ENCODE measurements at places on chromosomes 6 and 20.

- DNase-seq = no peak
Measured at GRCh38 chr20:48489046-48489463, 338.7 kb downstream of the PREX1 start.

GRCh38 chr6:7933794-7934193 lies 23.2 kb upstream of the TXNDC5 start:
- DNase-seq = no peak

GRCh38 chr20:23083553-23084220 lies 2.4 kb downstream of the CD93 start:
- no peak for DNase-seq

DNA sequence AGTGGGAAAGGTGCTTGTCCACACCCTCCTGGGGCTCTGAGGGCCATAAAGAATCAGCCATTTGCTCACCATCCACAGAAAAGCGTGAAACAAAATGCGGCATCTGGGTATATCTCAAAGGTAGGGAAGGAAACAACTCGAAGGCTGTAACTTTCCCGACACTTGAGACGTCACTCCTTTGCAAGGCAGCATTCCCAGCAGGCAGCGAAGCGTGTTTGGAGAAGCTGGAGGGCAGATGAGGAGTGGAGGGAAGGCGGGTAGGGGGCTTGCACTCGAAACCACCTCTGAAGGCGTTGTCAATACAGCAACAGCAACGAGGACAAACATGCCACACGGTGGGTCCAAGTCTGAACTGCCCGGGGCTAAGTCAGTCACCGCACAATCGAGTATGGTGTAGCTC lies 98.4 kb downstream of the FOXC1 start:
- DNase-seq = no peak

DNA sequence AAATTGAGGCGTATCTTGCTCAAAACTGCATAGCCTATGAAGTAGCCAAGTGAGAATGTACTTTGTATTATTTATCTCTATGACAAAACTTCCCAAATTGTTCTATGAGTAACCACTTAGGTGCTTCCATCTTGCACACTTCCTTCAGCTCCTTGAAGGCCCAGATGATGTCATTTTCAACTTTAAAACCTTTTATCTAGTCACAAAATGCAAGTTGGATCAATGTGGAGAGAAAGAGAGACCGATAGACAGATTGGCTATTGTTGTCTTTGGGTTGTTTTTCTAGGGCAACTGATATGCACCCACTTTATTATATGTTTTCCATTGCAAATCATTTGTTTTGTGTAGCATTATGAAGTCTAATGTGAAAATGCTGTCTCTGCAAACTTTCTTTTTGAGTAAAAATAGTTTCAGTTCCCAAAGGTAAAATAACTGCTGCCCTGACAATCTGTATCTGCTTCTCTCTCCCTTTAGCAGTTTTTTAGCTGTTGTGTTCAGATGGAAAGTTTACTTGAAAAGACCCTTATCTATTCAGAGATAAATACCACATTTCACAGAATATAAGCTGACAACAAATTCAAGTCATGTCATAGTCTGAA lies 73.7 kb upstream of the CITED2 start:
- DNase-seq = peak; percentile 63

GRCh38 chr20:60822699-60823607 lies 429.1 kb upstream of the CDH4 start:
- no peak for DNase-seq

- DNase-seq = no peak
Measured at GRCh38 chr20:953742-954141, 37.6 kb upstream of the ANGPT4 start.

- peak; percentile 51 for DNase-seq
Measured at GRCh38 chr6:149268768-149269167, 48.7 kb upstream of the TAB2 start.

- DNase-seq = peak; percentile 48
Measured at GRCh38 chr6:85684133-85684808, 41.6 kb upstream of the SYNCRIP start.

GRCh38 chr6:14193524-14193923 lies 76.0 kb downstream of the CD83 start:
- no peak for DNase-seq

- no peak for DNase-seq
Measured at GRCh38 chr20:4805663-4806449, 84.1 kb downstream of the PRND start.

GRCh38 chr6:90429713-90430112 lies 133.1 kb upstream of the BACH2 start:
- DNase-seq = no peak

DNA sequence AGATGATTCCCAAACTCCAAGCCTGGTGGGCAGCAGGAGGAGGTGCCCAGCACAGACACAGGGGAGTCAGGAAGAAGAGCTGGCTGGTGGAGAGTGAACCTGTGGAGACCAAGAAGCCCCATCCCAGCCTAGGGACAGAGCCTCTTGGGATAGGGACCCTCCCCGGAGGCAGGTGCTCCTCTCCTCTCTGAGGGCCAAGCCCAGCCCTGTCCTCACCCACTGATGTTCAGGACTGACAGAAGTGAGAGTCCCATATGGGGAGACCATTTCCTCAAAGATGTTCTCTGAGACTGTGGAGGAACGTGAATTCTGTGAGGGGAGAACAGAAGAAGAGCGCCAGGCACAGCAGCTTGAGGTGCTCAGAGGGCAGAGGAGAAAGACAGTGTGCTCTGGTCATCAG lies 2.4 kb upstream of the EBF4 start:
- DNase-seq = no peak

GRCh38 chr6:100057941-100058340 lies 63.9 kb upstream of the MCHR2 start:
- DNase-seq = peak; percentile 12

DNA sequence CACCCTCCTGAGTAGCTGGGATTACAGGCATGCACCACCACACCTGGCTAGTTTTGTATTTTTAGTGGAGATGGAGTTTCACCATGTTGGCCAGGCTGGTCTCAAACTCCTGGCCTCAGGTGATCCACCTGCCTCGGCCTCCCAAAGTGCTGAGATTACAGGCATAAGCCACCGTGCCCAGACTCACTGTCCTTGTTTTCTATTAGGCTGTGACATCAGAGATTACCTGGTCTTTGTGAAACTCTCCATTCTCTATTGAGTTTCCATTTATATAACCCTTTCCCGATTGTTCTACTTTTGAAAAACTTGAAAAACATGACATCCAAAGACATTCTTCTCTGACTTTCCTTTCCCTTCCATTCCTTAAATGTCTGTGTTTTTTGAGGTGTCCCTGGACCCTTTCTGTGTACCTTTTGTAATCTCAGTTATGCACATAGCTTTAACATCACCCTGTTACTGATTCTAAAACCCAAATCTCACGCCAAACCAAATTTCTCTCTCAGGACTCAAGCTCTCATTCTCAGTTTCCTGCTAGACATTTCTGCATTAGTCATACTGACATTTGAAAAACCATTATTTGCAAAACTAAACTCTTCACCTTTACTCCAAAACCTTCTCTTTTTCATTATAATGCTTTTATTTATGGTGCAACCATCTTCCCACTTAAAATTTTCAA lies 137.0 kb downstream of the KHDC1L start:
- no peak for DNase-seq

- no peak for DNase-seq
Measured at GRCh38 chr20:63138855-63139341, 77.0 kb downstream of the YTHDF1 start.

GRCh38 chr6:16132909-16133308 lies 4.0 kb downstream of the MYLIP start:
- no peak for DNase-seq

GRCh38 chr6:14966906-14967711 lies 278.8 kb upstream of the JARID2 start:
- no peak for DNase-seq

DNA sequence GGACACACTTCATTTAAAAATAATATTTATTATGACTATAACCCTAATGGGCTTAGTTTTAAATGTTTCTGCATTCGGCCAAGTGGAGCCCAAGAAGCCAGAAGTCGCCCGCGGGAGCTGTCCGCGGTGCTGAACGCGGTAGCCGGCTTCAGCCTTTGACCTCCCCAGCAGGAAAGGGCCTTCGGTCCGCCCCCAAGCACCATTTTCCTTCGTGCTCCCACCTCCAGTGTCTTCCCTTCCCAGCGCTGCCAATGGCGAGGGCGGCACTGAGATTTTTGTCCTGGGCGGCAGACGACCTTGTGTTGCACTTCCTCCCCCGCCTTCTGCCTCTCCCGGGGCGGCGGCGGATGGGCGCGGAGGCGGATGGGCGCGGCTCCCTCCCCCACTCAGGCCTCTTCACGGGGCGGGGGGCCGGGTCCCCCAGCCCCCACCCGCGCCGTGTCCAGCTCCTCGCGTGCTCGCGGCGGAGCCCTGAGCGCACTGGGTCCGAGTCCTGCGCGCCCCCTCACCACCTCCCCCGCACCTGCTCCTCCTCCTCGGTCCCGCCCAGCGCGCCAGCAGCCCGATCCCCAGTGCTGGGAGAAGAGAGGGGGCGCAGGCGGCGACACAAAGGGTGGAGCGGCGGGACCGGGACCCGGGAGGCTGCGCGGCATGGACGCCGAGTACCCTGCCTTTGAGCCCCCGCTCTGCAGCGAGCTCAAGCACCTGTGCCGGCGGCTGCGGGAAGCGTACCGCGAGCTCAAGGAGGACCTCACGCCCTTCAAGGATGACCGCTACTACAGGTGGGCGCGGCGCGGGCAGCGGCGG lies 23.6 kb upstream of the TMEM181 start:
- DNase-seq = peak; percentile 65

DNA sequence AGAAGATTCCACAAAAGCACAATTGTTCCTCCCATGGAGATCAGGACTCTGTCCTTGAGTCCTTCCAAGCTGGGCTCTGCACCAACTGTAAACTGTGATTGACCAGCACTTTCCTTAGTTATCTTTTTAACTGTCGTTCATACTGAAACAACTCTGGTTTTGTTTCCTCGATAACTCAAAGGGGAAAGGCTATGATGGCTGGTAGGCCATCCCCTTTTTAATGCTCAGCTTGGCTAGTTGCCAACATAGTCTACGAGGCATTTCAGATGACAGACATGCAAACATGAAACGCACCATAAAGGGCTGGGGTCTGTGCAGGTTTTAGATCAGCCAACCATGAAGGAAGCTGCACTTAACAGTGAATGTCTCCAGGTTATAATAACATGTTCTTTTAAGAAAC lies 497.1 kb upstream of the ARID1B start:
- DNase-seq = no peak

DNA sequence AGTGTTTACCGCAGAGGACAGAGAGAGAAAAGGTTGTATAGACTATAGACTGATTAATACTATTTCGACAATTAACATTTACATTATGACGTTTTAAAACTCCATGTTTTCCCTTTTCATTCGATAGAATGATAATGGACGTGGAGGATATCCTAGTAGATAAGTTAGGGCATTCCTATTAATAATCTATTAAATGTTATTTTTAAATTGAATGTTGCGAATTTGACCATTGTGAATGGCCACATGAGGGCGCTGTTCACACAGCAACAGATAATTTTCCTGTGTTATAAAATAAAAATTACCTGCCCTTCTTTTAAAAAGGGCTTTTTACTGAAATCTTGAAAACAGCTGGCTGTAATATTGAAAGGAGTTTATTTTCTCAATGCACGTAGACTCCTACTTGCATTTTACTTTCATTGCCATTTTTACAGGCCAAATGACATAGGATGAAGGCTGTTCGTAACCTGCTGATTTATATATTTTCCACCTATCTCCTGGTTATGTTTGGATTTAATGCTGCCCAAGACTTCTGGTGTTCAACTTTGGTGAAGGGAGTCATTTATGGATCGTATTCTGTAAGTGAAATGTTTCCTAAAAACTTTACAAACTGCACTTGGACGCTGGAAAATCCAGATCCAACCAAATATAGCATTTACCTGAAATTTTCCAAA lies 3.3 kb downstream of the ADGRB3 start:
- DNase-seq = peak; percentile 47

GRCh38 chr20:21353236-21353635 lies 44.1 kb downstream of the NKX2-4 start:
- DNase-seq = peak; percentile 78

DNA sequence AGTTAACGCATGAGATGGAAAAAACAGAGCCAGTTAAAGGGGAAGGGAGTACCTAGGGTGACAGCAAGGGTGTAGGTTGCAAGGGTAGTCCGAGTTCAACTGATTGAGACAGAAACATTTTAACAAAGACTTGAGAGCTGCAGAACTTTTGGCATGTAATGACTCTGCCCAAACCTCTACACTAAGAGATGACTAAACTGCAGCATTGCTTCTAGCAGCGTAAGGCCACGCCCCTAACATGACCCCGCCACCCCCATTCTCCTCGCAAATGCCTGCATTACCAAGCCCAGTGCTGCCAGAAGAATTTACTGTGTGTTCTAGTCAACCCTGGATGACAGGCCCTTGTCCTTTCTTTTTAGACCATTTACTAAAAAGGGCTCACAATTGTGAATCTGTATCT lies 6.3 kb upstream of the HINT3 start:
- peak; percentile 84 for DNase-seq

GRCh38 chr6:121201105-121201504 lies 133.2 kb downstream of the TBC1D32 start:
- peak; percentile 7 for DNase-seq

DNA sequence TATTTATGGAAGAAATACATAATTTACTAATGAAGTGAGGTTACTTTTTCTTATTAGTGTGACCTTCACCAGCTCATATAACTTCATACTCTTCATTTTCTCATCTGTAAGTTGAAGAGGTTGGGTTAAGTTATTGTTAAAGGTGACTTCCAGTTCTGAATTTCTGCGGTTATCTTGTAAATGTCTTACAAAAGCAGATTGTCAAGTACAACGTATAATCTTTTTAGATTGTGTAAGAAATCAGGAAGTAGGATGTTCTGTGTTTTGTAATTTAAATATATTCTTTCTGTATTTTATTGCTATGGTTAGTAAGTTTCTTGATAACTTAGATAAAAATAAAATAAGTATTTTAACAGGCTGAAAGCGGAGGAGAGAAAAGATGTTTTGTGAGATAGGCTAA lies 12.0 kb downstream of the WTAP start:
- DNase-seq = no peak

DNA sequence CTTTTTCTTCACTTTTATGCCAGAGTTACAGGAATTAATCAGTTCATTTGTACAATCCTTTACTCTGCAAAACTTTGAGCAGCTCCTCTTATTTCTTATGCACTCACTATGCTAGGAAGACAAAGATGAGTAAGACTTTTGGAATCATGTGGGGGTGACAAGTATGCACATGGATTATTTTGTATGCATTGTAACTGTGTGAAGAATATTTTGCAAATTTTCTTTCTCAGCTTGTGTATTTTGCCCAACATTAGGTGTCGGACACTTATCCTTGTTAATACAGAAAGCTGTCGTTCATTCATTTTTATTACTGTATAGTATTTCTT lies 88.6 kb downstream of the PPP1R14C start:
- DNase-seq = peak; percentile 57
